Pericardium fibroblast (primary cell): ENCODE measurements at places on chromosomes 3 and 15. TPM values are rescaled to one million over a fixed set of nuclear protein-coding genes. Genes with fewer than 3 reads are reported as not detected.

Gene AMT
- 1.4 and 2.6 TPM in 2 replicates for total RNA-seq

Gene CPNE9
- total RNA-seq = not detected in 2 replicates

Gene CLN6
- total RNA-seq = 22.6 and 25.4 TPM in 2 replicates

Gene PTX3
- 1,042 and 2,456 TPM in 2 replicates for total RNA-seq

Gene NOX5
- total RNA-seq = under 0.01 TPM in 1 of 2 replicates, not detected in the other

Gene ERC2
- under 0.01 TPM in 1 of 2 replicates, not detected in the other for total RNA-seq

Gene CLDN16
- total RNA-seq = not detected in 2 replicates
